ENCODE measurements at places on chromosomes 13 and 19. TPM values are rescaled to one million over a fixed set of nuclear protein-coding genes. Genes with fewer than 3 reads are reported as not detected.
A peak's percentile ranks its signal among the peaks of the same experiment; 100 is the strongest.

DNA sequence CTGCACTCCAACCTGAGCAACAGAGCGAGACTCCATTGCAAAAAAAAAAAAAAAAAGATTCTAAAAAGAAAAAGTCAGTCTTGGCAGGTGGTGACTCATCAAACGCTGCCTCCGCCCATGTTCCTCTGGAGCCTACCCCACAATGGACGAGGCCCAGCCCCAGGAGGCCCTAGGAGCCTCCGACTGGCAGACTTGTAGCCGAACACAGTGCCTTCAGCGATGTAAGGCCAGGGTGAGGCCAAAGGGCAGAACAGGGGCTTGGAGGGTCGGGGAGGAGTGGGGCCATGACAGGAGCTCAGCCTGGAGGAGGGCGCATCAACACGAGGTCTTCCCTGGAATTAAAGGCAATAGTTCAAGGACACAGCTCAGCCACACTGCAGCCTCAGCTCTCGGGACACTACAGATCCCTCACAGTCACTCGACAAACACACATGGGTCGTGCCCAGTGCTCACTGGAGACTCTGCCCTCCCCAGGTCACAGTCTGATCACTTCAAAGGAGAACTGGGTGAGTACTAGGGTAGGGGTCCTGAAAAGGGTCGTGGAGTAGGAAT lies 5.1 kb downstream of the USE1 start:
- H3K27ac ChIP-seq, result no peak overlapping the region
- H3K36me3 ChIP-seq, result peaks cover 34% of the 10 kb centered on the region
- no peaks in the 10 kb centered on the region for H3K27me3 ChIP-seq
- H3K4me3 ChIP-seq, result no peak overlapping the region
- no peak for DNase-seq

DNA sequence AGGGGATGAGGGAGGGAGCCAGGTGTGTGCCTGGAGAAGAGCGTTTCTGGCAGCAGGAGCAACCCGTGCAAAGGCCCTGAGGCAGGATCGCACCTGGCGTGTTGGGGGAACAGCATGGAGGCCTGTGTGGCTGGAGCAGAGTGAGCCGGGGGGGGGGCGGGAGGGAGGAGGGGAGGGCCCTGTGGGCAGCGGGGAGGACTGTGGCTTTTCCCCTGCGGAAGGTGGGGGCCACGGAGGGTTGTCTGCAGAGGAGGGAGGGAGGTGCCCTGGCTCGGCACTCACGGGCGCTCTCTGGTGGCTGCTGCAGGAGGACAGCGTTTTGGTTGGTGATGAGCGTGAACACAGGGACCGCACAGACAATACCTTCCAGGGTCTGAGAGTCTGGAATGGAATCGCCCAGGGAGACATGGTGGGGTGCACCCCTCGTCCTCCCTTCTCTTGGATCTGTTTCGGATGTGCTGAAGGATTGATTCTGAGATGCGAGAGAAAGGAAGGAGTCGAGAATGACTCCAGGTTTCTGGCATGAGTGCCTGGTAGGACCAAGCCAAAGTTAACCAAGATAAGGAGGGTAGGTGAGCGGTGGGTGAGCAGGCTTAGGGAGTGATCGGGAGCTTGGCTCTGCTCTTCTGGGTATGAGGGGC lies 6.5 kb downstream of the RAB11B start:
- H3K27ac ChIP-seq, result peak overlapping the region; percentile 86
- DNase-seq, result peak; percentile 65
- H3K27me3 ChIP-seq, result no peaks in the 10 kb centered on the region
- H3K4me3 ChIP-seq, result peak overlapping the region; percentile 34
- H3K36me3 ChIP-seq, result no peaks in the 10 kb centered on the region

- no peak overlapping the region for H3K27ac ChIP-seq
- H3K36me3 ChIP-seq, result no peaks in the 10 kb centered on the region
- H3K27me3 ChIP-seq, result peaks cover 12% of the 10 kb centered on the region
- H3K4me3 ChIP-seq, result peak overlapping the region; percentile 38
Observed at GRCh38 chr19:4732680-4733114, 9.1 kb upstream of the DPP9 start.

- no peaks in the 10 kb centered on the region for H3K4me1 ChIP-seq
- peak; percentile 2 for DNase-seq
- peaks cover 5% of the 10 kb centered on the region for H3K27me3 ChIP-seq
- H3K4me3 ChIP-seq, result no peak overlapping the region
- no peaks in the 10 kb centered on the region for H3K36me3 ChIP-seq
Observed at GRCh38 chr13:110593430-110594130, 21.8 kb upstream of the NAXD start.

GRCh38 chr19:4597975-4598671 lies 38.6 kb upstream of the SEMA6B start:
- H3K27me3 ChIP-seq, result peaks cover 14% of the 10 kb centered on the region
- H3K36me3 ChIP-seq, result no peaks in the 10 kb centered on the region
- H3K4me3 ChIP-seq, result peak overlapping the region; percentile 74
- H3K27ac ChIP-seq, result no peak overlapping the region
- DNase-seq, result peak; percentile 54

GRCh38 chr13:39051157-39051556 lies 12.9 kb downstream of the NHLRC3 start:
- peaks cover 25% of the 10 kb centered on the region for H3K4me1 ChIP-seq
- no peak overlapping the region for H3K4me3 ChIP-seq
- no peak overlapping the region for H3K27ac ChIP-seq
- no peaks in the 10 kb centered on the region for H3K27me3 ChIP-seq
- no peaks in the 10 kb centered on the region for H3K36me3 ChIP-seq

DNA sequence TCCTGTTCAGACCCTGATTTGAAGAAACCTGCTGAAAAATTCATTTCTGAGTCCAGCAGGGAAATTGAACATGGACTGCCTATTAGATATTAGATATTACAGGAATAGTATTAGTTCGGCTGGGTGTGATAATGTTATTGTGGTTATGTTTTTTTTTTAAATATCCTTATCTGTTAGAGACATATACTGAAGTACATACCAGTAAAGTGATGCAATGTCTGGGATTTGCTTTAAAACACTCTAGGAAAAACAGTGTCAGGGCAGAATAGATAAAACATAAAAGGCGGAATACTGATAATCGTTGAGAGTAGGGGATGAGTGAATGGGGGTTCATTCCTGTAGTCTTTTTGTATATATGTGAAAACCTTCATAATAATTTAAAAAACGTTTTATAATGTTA lies 28.7 kb upstream of the AMER2 start:
- no peak overlapping the region for H3K4me3 ChIP-seq
- no peaks in the 10 kb centered on the region for H3K36me3 ChIP-seq
- DNase-seq, result no peak
- H3K27me3 ChIP-seq, result peaks cover 6% of the 10 kb centered on the region

GRCh38 chr19:46381756-46382345 lies 31.5 kb downstream of the CCDC8 start:
- H3K27me3 ChIP-seq, result no peaks in the 10 kb centered on the region
- H3K4me1 ChIP-seq, result no peaks in the 10 kb centered on the region
- H3K27ac ChIP-seq, result no peak overlapping the region
- H3K36me3 ChIP-seq, result peaks cover 91% of the 10 kb centered on the region
- H3K4me3 ChIP-seq, result no peak overlapping the region

- no peak overlapping the region for H3K27ac ChIP-seq
- no peaks in the 10 kb centered on the region for H3K36me3 ChIP-seq
- no peaks in the 10 kb centered on the region for H3K27me3 ChIP-seq
- no peak for DNase-seq
- no peak overlapping the region for H3K4me3 ChIP-seq
Observed at GRCh38 chr13:80591976-80592740, 251.2 kb upstream of the SPRY2 start.

GRCh38 chr13:46211116-46211482 lies 629 bp upstream of the LRRC63 start:
- peak overlapping the region; percentile 97 for H3K27ac ChIP-seq
- no peaks in the 10 kb centered on the region for H3K27me3 ChIP-seq
- no peaks in the 10 kb centered on the region for H3K36me3 ChIP-seq
- H3K4me1 ChIP-seq, result peaks cover 33% of the 10 kb centered on the region
- DNase-seq, result peak; percentile 53
- H3K4me3 ChIP-seq, result peak overlapping the region; percentile 89

DNA sequence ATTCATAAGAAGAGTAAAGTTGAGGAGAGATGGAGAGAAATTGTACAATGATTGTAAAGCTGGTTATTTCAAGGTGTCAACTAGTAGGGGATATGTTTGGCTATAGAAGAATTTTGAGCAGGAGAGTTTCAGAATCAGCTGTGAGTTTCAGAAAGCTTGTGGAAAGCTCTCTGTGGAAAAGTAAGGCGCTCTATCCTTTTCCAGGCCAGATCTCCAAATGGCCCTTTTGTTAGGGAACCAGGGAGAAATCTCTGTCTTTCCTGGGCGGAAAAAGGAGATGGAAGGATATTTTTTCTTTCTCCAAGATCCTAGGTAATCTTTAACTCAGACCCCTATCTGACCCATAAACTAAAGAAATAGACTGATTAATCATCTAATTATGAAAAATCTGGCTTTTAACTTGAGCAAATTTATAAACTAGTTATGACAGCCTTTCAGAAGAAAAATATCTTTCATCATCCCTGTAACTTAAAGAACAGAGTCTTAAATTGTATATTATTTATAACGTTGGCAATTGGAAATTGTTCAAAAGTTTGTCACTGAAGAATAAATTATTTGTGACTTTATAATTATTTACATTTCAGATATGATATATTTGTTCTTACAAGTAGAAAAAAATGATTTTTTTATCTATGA lies 34.5 kb downstream of the SPRY2 start:
- DNase-seq, result no peak
- H3K36me3 ChIP-seq, result no peaks in the 10 kb centered on the region

DNA sequence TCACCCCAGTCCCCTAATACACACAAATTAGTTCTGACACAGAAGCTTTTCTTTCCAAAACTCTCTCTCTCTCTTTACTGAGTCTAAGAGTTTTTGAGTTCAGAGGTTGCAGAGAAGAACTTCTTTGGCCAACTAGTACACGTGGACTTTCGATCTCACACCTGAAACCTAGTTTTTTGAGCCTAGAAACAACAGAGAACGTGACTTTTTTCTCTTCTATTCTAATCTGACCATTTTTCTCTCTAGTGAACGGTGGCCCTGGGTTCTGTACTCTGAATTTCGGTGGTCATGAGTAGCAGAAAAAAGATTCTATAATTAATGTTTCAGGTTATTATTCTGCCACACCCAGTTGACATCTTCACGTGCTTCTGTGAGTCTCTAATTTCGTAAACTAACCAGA lies 24.2 kb downstream of the PCDH20 start:
- no peak overlapping the region for H3K27ac ChIP-seq
- no peaks in the 10 kb centered on the region for H3K27me3 ChIP-seq
- DNase-seq, result no peak
- no peaks in the 10 kb centered on the region for H3K4me1 ChIP-seq

DNA sequence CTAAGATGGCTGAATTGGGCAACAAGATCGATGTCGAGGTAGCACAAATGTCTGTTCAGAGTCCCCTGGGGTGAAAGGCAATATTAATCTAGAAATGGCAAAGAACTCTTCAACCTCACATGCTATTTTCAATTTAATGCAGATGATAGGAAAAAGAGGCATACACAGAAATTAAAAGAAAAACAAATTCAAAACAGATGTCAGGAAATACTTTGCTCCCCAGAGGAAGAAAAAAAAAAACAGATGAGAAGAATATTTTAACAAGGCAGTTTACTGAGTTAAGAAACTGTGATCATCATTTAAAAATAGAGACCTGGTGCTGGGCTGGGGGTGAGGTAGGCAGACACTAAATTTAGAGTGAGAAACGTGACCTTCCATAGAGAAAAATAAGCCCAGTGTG lies 421.9 kb upstream of the ARGLU1 start:
- peaks cover 8% of the 10 kb centered on the region for H3K27me3 ChIP-seq
- no peak for DNase-seq
- no peaks in the 10 kb centered on the region for H3K4me1 ChIP-seq
- no peak overlapping the region for H3K27ac ChIP-seq

DNA sequence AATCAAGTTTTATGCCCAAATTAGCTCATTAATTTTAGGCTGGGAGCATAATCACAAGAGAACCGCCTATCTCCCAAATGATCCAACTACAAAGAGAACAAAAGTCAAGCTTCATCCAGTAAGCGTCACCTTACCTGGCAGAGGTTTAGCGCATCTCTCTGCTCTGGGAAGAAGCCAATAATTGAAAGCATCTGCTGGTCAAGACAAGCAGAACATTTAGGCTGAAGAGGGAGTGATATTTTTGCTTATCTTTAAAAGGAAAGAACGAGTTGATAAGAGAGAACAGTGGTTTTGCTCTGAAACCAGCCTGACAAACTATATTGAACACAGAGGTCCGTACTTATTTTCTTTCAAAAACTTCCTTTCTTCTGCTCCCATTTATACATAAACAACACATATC lies 242.1 kb downstream of the ENOX1 start:
- no peak overlapping the region for H3K27ac ChIP-seq
- no peaks in the 10 kb centered on the region for H3K36me3 ChIP-seq
- H3K4me1 ChIP-seq, result no peaks in the 10 kb centered on the region
- no peak for DNase-seq
- H3K27me3 ChIP-seq, result peaks cover 5% of the 10 kb centered on the region

DNA sequence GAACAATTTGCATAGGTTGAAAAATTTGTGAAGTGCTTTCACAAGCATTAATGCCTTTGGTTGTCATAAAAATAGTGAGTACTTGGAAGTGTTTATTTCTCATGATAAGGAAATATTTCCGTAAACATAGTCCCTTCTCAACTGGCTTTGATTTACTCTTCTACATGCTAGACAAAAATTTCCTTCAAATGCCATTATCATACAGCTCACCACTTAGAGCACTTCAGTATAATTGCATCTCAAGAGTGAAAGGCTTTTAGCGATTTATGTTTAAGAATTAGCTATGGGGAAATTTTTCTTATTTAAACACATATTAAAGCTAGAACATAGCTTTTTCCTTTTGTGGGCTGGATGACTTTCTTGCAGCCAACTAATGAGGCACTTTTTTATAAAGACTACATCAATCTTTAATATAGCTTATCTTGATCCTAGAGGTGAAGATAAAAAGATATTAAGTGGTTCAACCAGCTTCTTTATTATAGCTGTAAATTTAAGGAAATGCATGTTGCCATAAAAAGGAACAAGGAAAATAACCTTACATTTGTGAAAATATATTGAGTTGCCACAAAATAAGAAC lies 656.8 kb downstream of the SLITRK6 start:
- H3K27me3 ChIP-seq, result no peaks in the 10 kb centered on the region
- H3K4me1 ChIP-seq, result no peaks in the 10 kb centered on the region
- H3K36me3 ChIP-seq, result no peaks in the 10 kb centered on the region
- no peak overlapping the region for H3K4me3 ChIP-seq
- H3K27ac ChIP-seq, result no peak overlapping the region

GRCh38 chr19:813219-814151 lies 8.3 kb downstream of the PLPPR3 start:
- no peaks in the 10 kb centered on the region for H3K4me1 ChIP-seq
- no peaks in the 10 kb centered on the region for H3K27me3 ChIP-seq
- H3K4me3 ChIP-seq, result no peak overlapping the region
- DNase-seq, result no peak

- peak overlapping the region; percentile 97 for H3K27ac ChIP-seq
- H3K4me1 ChIP-seq, result peaks cover 33% of the 10 kb centered on the region
- no peak for DNase-seq
- H3K36me3 ChIP-seq, result no peaks in the 10 kb centered on the region
- no peaks in the 10 kb centered on the region for H3K27me3 ChIP-seq
Observed at GRCh38 chr19:4337906-4338440, 654 bp downstream of the STAP2 start.

DNAAF3 gene
- polyA plus RNA-seq, result not detected

OPA3 gene
- polyA plus RNA-seq, result 25.3 TPM

PSG6 gene
- polyA plus RNA-seq, result not detected

ZNF135 gene
- polyA plus RNA-seq, result 0.79 TPM

EBI3 gene
- not detected for polyA plus RNA-seq

CYP4F11 gene
- polyA plus RNA-seq, result not detected

FPR2 gene
- not detected for polyA plus RNA-seq

GRK1 gene
- polyA plus RNA-seq, result not detected

ZNF816 gene
- polyA plus RNA-seq, result 6.7 TPM

SDHAF1 gene
- 34.9 TPM for polyA plus RNA-seq

KLK5 gene
- not detected for polyA plus RNA-seq

PLIN5 gene
- 0.30 TPM for polyA plus RNA-seq

CCNA1 gene
- not detected for polyA plus RNA-seq

MBOAT7 gene
- 11.9 TPM for polyA plus RNA-seq

ZNF682 gene
- polyA plus RNA-seq, result 3.4 TPM

DMKN gene
- 5.8 TPM for polyA plus RNA-seq

HRC gene
- polyA plus RNA-seq, result not detected
